ENCODE measurements at places on chromosomes 2 and 18.

DNA sequence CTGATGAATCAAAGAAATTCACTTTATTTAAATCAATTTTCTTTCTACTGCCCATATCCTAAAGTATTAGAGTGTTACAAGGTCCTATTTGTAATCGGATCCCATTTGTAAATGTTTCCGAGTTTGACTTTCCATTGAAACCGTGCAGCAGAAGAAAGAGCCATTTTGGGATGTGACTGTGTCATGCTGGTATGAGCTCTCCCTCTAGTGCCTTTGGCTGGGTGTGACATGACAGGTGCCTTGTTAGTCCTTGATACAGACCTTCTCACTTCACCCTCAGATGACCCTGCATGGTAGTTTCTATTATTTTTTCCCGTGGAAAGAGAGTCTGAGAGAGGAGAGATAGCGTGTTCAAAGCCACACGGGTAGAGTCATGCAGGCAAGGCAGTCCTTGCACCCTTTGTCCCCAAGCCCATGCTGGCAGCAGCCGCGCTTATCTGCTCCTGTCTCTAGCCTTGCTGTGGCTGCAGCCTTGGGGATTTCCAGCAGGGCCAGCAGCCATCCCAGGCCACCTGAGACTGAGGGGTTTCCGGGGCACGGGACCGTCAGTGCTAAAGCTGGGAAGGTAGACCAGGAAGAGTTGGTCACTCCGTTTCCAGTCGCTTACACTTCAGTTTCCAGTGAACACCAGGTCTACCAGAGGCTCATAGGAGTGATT lies 21.4 kb downstream of the CHMP1B start:
- DNase-seq, result no peak

GRCh38 chr2:74216642-74217041 lies 18.2 kb downstream of the MTHFD2 start:
- no peak for DNase-seq

DNA sequence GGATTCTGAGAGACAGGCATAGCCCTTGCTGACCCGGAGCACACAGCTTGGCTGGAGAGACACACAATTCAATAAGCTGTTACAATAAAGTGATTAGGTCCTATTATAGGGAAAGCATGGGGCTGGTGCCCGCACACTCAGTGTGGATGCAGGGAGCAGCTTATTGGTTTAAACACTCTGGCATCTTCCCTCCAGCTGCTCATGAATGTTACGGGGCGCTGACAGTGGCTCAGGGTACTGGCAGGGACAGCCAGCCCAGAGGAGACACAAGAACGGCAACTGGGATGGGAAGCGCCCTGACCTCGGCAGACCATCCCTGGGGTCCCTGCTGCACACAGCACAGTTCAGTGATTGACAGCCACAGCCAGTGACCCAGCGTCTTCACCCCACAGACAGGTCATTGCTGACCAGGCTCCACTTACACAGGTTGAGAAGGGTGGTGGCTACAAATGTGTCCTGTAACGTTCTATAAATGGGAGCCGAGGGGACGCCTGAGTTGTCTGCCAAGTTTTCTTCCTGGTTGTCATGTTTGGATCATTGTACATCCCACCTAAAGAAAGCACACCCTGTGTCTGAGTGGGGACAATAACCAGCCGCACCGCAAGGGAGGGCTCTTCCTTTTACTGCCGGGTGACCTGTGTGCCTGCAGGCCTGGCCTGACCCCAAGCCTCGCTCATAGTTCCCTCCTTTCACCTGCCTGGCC lies 60.3 kb downstream of the SH3BP4 start:
- no peak for DNase-seq

DNA sequence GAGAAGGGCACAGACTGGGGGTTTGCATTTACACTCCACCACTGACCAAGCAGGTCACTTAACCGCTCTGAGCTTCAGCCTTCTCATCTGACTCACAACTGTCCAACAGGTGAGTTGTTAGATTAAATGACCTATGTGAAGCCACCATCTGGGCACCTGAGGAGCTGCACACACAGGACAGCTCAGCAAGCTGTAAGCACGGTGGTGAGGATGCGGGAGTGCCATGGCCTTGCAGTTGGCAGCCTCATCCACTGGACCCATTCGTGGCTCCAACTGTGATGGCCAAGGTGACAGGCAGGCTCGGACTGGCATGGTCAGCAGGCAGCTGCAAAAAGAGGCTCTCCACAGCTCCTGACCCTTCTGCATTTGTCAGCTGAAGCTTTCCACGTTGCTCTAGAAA lies 23.3 kb upstream of the AMMECR1L start:
- DNase-seq, result no peak

GRCh38 chr2:163044114-163044513 lies 205.5 kb upstream of the KCNH7 start:
- DNase-seq, result no peak

DNA sequence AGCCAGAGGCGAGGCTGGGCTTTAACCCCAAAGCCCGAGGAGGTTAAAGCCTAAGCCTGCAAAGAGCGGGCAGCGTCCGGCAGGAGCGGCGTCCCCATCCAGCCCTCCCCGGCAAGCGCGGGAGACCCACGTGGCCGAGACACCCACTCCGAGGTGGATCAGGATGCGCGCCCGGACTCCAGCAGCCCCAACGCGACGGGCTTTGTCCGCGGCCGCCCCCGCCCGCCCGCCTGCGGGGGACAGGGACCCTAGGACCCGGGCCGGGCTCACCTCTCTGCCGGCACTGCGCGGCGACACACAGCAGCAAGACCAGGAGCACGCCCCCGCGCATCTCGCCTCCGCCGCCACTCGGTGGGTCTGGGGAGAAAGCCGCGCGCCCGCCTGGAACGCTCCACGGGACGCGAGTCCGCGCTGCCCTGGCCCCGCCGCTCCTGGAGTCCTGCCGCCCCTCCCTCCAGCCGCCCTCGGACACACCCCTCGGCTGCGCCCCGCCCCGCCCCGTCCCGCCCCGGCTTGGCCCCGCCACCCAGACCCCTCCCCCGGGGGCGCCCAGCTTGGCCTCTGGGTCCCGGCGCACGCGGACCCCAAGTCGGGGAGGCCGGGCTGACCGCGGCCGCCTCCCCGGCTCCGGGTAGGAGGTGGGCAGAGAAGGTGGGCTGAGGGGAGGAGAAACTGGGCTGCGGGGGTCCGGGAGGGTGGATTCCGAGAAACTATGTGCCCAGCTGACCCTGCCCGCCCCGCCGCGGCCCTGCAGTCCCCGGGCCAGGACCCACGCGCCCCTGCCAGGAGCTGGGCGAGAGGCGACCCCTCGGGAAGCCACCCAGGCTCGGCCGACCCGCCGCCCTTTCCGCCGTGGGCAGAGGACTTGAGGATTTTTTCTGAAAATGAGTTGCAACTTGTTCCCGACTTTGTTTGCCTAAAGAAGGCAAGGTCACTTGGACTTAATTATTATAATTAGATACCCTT lies at the start of gene LAMA1:
Gene LAMA1, minus strand, starts transcription at position 408 of the 966 bp plus-strand sequence. Its CDS starts 77 bp downstream, at position 331.
- no peak for DNase-seq

DNA sequence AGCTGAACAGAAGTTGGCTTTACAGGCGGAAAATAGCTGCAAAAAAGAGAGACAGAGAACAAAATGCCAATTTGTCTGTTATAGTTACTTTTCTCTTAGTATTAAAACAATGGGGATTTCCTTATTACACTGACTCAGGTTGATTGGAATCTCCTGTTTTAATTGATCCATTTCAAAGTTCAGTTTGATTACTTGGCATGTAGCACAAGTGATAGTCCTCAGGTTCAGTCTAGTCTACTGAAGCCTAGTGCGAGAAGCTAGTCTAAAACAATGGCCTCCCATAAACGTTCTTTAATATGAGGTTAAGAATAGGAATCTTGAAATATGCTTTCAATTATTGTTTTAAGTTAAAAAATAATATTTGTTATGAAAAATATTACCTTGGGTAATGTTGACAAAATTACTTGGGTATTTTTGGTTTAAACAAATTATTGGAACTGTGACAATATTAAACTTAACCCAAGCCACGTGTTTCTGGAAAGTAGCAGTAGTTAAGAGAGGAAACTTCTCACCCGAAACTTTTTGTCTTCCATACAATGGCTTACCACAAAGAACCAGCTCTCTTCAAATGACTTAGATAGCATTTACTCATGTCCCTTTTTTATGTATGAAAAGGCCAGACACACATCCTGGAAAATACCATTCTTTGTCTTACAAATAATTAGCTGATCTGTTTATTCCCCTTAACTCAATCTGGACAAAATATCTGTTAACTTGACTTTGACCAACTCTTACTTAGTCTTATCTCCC lies 1326.2 kb upstream of the TMEFF2 start:
- DNase-seq, result no peak

- DNase-seq, result no peak
Measured at GRCh38 chr2:207219081-207219630, 53.4 kb upstream of the KLF7 start.

GRCh38 chr2:214549946-214550345 lies 139.1 kb downstream of the VWC2L start:
- no peak for DNase-seq

GRCh38 chr2:172877826-172878225 lies 142.2 kb downstream of the RAPGEF4 start:
- no peak for DNase-seq

- no peak for DNase-seq
Measured at GRCh38 chr2:16623031-16623430, 42.6 kb downstream of the CYRIA start.

- peak; percentile 13 for DNase-seq
Measured at GRCh38 chr2:238097988-238098871, 1.9 kb upstream of the ESPNL start.

GRCh38 chr2:190415251-190415650 lies 7.1 kb downstream of the MFSD6 start:
- no peak for DNase-seq

- no peak for DNase-seq
Measured at GRCh38 chr2:37790019-37790418, 118.6 kb upstream of the CDC42EP3 start.

DNA sequence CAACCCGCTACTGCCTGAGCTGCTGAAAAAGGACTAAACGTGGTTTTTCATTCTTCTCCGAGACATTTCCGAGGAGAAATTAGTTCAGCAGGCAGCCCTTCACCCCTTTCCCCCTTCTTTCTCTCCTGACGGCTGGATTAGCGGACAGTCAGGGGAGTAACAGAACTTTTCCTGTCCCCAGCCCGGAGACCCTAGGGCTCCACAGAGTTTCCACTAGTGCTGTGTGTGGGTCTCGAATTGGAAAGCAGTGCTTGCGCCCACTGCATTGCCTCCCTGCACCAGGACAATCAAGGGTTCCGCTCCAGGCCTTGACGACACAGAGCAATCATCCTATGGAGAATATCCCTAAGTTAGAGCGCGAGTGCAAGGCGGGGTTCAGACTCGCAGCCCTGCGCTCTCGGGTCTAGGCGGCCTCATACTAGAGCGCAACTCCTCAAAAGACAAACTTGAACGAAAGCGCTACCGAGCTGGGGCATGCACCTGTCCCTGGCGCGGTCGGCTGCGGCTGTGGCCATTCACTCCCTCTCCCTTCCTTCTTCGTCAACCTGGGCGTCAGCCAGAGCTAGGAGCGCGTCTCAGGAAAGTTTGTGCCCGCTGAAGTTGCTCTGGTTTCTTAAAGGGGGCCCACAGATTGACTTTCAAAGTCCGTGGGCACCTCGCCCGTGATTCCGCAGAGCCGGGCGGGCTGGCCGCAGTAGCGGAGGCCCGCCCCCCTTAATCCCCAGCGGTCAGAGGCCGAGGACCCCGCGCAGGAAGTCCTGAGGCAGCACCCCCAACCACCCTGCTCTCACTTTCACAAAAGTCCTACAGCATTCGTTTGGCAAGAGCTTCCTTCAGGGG lies 801 bp downstream of the OSR1 start:
- no peak for DNase-seq

DNA sequence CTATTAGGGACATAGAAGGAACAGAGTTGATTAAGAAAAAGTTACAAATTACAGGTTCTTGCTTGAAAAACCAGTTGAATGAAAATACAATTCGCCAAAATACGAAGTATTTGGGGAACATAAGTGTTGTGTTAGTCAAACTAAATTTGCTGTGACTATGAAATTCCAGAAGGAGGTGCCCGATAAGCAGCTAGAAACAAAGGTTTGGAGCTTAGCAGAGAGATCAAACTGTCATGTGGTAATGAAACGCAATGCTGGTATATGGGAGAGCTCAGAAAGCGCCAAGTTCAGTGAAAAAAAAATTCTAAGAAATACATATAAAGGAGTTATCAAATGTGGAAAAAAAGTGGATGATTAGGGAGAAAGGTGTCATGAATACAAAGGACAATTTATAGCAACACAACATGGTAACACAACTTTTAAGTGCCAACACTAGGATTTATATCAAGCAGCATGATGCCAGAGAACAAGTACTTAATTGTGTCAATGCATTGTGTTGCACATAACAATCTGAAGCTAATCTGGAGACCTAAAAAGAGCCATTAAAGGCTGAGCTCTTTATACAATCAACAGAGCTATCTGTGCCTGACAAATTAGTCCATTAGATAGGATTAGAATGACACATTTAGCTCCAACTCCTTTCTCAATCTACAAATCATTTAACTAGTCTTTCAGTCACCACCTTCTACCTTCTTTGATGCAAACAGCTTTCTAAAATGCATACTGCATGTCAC lies 31.2 kb downstream of the SMAD2 start:
- DNase-seq, result no peak

DNA sequence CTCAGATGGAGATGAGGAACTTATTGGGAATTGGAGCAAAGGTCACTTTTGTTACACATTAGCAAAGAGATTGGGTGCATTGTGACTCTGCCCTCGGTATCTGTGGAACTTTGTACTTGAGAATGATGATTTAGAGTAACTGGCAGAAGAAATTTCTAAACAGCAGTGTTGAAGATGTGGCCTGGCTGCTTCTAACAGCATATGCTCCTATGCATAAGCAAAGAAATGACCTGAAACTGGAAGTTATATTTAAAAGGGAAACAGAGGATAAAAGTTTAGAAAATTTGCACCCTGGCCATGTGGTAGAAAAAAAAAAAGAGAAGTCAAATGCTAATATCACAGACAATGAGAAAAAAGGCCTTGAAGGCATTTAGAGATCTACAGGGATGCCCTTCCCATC lies 256.8 kb upstream of the ZC3H15 start:
- DNase-seq, result no peak

GRCh38 chr2:176089843-176090395 lies 2.6 kb upstream of the HOXD13 start:
- DNase-seq, result no peak

- DNase-seq, result no peak
Measured at GRCh38 chr18:50277942-50278341, 3.4 kb downstream of the MBD1 start.

DNA sequence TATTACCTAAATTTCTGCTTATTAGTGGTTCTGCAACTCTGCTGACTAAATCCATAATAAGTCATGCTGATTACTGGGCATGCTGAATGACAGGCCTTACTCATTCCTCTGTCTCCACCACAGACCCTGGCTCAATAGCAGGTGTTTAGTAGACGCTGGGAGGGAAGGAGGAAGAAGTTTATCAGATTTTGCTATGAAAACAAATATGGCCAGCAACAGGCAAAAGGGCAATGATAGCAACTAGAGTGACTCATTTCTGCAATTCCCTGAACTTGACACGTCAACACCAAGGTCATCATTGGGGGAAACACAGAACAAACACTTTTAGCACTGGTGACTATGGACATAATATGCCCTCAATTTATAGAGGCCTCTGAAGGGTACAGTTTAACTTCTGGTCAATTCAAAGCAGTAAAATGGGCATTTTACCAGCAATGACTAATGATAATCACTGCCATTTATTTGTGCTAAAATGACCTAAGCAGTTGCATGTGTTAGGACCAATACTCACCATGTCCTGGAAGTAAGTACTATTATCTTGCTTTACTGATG lies 35.2 kb downstream of the TMEM163 start:
- no peak for DNase-seq

Data from effector CD8-positive, alpha-beta T cell (primary cell).